ENCODE measurements at places on chromosomes 3 and 15. TPM values are rescaled to one million over a fixed set of nuclear protein-coding genes. Genes with fewer than 3 reads are reported as not detected.

- no peak for DNase-seq
These were observed 41.4 kb upstream of the TSEN2 start for GRCh38 chr3:12442654-12443501.

Gene GP5
- not detected for total RNA-seq

DNA sequence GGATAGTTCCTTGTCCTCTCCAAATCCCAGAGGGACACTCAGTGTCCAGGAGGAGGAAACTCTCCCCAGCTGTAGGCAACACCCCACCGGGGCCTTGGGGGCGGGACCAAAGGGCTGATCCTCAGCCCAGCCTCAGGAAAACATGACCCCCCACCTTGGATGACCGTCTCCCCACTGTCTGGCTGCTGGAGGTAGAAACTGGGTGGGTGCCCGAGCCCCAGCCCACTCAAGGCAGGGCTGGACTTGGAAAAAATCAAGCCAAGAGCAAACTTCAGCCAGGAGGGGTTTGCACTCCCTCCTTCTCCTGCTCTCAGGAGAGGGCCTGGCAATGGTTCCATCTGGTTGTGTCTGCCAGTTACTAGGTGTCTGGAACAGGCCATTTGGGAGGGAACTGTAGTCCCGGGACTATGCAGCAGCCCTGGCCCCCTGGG is 3.6 kb upstream of the RASL12 start:
- DNase-seq = no peak

DNA sequence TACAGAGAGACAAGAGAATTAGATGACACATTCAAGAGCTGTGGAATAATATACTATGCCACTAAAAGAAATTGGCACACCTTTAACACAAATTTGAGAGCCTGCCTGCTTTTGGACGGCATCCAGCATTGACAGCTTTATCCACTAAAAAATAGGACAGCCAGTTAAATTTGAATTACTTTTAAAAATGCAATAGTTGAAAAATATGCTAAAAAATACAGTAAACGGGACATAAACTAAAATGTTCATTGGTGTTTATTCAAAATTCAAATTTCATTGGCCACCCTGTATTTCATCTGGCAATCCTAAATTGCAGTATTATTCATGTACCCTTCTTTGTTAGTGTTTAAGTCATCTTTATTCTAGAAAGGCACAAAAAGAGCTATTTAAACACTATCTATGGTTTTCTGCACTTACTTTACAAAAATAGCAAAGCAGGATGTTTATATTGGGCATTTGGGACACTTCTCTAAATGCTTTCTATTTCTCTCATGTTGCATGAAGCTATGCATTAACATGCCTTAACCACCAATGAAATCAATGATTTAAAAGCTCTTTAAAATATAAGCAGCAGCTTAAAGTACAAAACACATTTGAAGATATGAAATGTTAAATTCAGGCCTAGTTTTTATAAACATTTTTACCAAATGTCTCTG is 160.1 kb downstream of the NEK10 start:
- DNase-seq = no peak

- DNase-seq = peak; percentile 39
These were observed 8.6 kb upstream of the ITGB5 start for GRCh38 chr3:124895756-124896155.

DNA sequence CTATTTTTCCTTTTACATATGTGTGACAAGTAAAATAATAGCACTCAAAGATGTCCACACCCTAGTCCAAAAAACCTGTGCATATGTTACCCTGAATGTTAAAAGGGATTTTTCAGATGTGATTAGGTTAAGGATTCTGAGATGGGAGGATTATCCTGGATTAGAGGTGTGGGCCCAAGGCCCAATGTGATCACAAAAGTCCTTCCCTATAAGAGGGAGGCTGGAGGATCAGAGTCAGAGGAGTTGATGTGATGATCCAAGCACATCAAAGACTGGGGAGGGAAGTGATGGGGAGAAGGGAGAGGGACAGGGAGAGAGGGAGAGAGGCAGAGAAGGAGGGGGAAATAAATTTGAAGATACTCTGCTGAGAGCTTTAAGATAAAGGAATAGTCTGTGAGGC is 512.6 kb downstream of the PLOD2 start:
- no peak for DNase-seq

- no peak for DNase-seq
These were observed 195.5 kb downstream of the BCHE start for GRCh38 chr3:165641569-165642310.

- no peak for DNase-seq
These were observed 27.9 kb downstream of the USP3 start for GRCh38 chr15:63532307-63532744.

Gene RASA2
- 36.3 TPM for total RNA-seq

DNA sequence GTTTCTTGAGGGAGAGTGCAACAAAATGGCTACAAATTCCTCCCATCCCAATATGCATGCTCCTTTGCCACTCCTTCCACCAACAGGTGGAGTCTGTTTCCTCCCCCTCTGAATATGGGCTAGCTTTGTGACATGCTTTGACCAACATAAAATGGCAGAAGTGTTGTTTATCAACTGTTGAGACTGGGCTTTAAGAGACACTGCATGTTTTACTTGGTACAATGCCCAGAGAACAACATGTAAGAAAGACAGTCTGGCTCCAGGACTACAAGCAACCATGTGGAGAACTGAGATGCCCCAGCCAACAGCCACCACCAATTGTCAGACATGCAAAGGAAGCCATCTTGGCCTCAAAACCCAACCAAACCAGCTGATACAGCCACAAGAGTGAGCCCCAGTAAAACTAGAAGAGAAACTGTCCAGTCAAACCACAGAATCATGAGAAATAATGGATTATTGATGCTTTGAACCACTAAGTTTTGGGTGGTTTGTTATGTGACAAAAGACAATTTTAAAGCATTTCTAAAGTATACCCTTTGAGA is 40.5 kb downstream of the NUDT16 start:
- no peak for DNase-seq

DNA sequence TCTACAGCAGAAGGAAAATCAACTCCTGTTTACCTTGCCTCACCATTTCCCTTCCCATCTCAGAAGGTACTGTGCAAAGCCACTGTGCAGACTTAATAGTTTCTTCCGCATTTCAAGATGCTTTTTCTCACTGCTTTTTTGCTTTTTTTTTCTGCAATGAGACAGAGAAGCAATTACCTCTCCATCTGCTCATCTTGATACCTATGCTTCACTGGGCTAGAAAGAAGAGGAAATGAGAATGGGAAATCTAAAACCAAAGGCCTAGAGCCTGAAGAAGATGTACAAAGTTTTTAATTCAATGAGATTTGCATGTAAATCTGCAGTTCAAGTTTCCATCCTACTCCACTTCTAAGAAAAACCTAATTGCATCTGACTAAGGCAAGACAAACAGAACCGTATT is 238.1 kb upstream of the SETMAR start:
- DNase-seq = no peak

Gene TM6SF1
- total RNA-seq = 19.9 TPM

Gene GUCA1C
- not detected for total RNA-seq

DNA sequence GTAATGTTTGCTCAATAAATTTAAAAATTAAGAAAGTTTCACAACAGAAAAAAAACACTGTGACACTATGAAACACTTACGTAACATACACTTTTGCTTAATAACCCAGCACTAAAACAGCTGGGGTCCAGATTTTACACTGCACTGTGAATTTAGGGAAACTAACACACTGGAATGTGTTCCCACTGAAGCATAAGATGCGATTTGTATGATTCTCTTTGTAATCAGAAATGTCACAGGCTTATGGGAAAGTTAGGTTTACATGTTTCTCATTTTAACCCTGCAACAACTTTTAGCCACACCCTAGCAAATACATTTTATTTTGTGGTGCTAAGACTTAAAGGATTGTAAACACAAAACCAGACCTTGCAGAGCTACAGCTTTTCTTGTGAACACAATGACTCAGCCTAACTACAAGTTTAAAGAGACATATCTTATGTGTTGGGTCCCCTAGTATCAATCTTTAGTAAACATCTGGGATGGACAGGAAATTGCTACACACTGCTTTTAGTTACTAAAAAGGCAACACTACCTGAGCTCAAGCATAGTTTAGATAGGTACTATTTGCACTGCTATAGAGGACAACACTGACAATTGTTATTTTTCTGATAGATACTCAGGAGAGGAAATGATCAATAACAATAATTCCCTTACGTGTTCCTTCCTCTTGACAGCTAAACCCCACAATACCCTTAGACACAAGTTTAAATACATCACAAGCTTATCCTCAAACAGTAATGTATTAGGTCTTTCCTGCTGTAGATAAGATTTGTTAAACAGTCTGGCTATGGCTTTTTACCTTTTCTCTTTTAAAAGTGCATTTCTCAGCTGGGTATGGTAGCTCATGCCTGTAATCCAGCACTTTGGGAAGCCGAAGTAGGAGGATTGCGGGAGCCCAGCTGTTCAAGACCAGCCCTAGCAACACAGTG is 3.8 kb downstream of the PLD1 start:
- DNase-seq = no peak

Gene GRK7
- total RNA-seq = not detected

- no peak for DNase-seq
These were observed 81.6 kb downstream of the HERC1 start for GRCh38 chr15:63752075-63752684.

- peak; percentile 21 for DNase-seq
These were observed 227.4 kb upstream of the AZI2 start for GRCh38 chr3:28575746-28576613.

All from dorsolateral prefrontal cortex (tissue), 122 donors.